ENCODE measurements at places on chromosomes 5 and 9.

GRCh38 chr5:38780945-38781344 lies 64.9 kb upstream of the OSMR start:
- DNase-seq, result no peak

DNA sequence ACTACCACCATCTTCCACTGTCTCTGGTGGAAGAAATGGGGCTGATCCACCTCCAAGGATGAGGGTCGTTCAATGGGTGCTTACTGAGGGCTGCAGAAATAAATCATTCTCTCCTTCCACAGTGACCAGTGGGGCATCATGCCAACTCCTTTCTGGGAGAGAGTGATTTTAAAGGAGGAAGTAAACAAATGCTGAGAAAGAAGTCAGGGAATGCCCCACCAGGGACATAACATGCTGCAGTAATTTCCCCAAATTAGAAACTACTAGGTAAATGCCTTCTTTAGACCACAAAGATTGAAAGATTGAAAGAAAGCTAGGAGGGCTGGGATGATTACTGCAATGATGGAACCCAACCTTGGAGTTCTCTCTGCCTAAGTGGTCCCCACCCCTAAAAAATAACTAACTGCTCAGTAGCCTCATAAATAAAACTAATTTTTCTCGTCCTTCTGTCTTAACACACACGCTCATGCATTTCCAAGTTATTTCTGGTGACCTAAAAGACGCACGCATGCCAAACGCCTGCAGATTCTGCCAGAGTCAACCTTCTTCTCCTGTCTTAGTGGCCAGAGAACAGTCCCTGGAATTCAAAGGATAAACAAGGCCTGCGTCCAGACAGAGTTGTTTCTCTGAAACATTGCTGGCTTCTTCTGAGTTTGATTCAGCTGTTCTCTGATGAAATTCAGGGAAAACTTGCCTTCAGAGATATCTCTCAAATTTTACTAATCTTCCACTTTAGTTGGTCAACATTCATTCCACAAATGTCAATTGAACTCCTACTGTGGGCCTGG lies 250.0 kb downstream of the NR3C1 start:
- no peak for DNase-seq

DNA sequence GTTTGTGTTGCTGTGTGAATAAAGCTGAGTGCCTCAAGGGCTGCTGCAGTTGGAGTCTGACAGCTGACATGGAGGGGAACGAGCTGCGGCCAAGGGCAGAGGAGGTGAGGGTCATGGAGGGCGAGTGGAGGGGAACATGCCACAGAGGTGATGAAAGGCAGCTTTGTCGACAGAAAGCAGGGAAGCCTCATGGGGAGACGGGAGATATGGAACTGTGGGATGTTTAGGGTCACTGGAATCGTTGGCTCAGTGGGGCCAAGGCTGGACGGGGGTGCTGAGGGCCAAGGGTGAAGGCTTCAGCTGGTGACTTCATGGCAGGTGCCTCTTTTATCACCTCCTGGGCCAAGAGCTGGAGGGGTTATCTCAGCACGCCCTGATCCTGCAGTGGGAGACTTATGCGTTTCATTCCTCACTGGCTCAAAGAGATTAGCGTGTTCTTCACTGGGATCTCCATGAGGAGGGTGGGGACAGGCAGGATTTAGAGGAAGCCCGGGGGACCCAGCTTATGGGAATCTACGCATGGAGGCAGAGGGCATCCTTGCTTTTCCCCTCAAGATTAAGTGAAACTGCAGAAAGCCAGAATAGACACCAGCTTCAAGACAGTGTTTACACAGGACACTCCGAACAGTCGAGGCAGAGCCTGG lies 42.2 kb downstream of the FAM240B start:
- DNase-seq, result no peak

DNA sequence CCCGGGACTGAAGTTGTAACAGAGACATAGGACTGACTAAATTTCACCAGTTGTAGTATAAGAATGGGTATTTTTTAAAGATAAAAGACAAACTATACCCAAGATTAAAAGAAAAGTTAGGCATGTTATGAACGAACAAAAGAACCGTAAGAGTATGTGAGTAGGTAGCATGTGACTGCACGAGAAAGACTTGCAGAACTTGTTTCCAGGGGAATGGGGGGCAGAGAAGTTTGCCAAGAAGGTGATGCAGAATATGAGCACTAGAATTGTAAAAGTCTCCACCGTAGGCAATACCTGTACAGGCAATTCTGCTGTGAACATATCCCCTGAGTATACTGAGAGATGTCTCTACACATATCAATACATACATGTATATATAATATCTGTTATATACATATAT lies 614.7 kb downstream of the PRELID2 start:
- DNase-seq, result no peak

- no peak for DNase-seq
Observed at GRCh38 chr9:109417585-109418544, 80.2 kb downstream of the PTPN3 start.

- no peak for DNase-seq
Observed at GRCh38 chr5:136005476-136005875, 23.3 kb upstream of the TGFBI start.

DNA sequence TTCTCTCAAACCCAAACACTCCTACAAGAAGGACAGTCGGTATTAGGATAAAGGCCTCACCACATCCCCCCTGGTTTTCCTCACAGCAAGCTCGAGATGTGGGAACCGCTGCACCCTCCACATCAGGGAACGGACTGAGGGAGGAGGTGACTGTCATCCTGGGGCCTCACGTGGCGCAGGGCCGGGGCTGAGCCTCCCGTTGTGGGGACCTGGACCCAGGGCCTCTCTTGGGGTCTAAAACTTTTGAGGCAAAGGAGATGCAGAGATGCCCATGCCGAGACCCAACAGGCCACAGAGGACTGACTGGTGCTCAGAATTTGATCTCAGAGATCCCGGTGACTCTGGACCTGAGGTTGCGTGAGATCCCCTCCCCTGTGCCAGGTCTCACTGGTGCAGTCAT lies 72.7 kb downstream of the MRPL36 start:
- DNase-seq, result no peak

GRCh38 chr5:83472213-83472507 lies 616 bp downstream of the VCAN start:
- no peak for DNase-seq

- no peak for DNase-seq
Observed at GRCh38 chr5:164256954-164257353, 751.5 kb downstream of the MAT2B start.

DNA sequence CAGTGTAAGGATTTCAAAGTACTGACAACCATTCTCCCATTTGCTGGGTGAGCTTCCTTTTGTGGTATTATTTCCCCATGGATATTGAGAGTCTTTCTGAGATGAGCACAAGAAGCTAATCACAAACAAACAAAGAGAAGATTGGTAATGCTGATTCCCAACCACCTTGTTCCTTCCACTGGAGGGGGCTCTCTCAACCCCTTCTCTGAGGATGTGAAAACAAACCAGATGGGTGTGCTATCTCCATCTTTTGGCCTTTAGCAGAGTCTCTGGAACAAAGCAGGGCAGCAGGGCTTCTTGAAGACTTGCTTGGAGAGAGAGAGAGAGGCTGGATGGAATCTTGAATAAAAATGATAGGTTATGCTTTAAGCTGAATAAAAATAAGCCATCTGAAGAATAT lies 576.7 kb upstream of the ZNF462 start:
- DNase-seq, result no peak

DNA sequence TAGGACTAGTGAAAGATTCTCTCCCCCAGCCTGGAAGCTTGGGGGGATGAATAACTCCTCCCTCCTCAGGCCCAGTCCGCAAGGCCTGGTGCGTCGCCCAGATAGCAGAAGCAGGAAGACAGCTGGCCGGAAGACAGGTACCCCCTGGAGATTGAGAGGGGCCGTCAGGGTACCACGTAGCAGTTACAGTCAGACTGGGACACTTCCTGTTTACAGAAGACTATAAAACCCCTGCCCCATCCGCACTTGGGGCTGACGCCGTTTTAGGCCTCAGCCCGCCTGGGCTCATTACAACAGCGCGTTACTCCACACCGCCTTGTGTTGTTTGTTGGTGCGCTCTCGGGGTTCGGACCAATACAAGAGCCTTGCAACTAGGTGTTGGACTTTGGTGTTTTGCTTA lies 15.4 kb downstream of the SEMA6A start:
- no peak for DNase-seq

- DNase-seq, result no peak
Observed at GRCh38 chr9:34663303-34663605, 797 bp upstream of the CCL27 start.
